ENCODE measurements at places on chromosomes 1 and 21.

- DNase-seq = no peak
Measured at GRCh38 chr1:79124756-79125155, 118.2 kb upstream of the ADGRL4 start.

- no peak for DNase-seq
Measured at GRCh38 chr1:244162786-244163530, 111.9 kb downstream of the ZBTB18 start.

- no peak for DNase-seq
Measured at GRCh38 chr1:24465638-24466037, 37.0 kb upstream of the RCAN3 start.

- DNase-seq = no peak
Measured at GRCh38 chr1:78902641-78903040, 103.9 kb downstream of the ADGRL4 start.

- no peak for DNase-seq
Measured at GRCh38 chr1:177650947-177651346, 318.9 kb downstream of the SEC16B start.

Measured in tibial nerve (tissue), 4 donors.